NAMALWA (cell line): ENCODE measurements at places on chromosomes 4 and X.
A peak's percentile ranks its signal among the peaks of the same experiment; 100 is the strongest.

GRCh38 chr4:32462944-32463343 is 1742.8 kb downstream of the PCDH7 start:
- peak; percentile 35 for DNase-seq

DNA sequence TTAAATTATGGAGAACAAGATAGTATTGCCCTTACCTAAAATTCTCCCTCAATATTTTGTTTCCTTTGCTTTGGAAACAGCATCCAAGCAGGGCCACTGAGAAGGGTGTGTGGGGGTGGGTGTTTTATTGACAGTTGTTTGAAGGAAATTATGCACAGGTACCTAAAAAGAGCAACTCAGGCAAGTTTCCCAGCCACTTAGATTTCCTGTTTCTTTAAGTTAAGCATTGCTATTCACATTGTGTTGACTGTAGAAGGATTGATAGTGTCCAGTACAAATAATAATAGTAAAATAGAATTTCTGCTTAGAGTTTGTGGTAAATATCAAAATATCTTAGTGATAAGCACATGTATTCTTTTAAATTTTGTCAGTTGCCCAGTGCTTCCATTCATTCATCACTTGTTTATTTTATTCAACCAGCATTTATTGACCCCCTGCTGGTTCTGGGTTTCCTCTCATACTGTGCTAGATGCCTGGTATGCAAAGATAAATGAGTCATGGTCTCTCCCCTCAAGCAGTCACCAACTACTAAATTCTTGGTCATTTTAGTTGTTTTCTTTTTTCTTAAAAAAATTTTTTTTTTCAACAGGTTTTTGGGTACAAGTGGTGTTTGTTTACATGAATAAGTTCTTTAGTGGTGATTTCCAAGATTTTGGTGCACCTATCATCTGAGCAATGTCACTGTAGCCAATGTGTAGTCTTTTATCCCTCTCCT is 50.0 kb downstream of the GALNT7 start:
- DNase-seq: no peak

DNA sequence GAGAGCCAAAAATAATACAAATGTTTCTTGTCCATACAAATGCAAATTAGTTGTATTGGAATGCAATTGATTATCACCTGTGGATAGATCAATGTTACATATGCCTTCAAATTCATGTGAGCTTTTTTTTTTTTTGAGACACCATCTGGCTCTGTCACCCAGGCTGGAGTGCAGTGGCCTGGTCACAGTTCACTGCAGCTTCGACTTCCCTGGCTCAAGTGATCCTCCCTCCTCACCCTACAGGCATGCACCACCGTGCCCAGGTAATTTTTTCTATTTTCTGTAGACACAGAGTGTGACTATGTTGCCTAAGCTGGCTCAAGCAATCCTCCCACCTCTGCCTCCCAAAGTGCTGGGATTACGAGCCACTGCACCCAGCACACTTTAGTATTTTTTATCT is 38.6 kb upstream of the TMEM184C start:
- DNase-seq: no peak

- peak; percentile 18 for DNase-seq
Observed at GRCh38 chr4:59987289-59987688, 1212.8 kb upstream of the ADGRL3 start.

GRCh38 chr4:55442541-55442940 is 46.8 kb downstream of the TMEM165 start:
- no peak for DNase-seq

- no peak for DNase-seq
Observed at GRCh38 chr4:71814433-71814832, 30.6 kb upstream of the GC start.

- DNase-seq: no peak
Observed at GRCh38 chrX:10726647-10727046, 106.3 kb upstream of the MID1 start.

DNA sequence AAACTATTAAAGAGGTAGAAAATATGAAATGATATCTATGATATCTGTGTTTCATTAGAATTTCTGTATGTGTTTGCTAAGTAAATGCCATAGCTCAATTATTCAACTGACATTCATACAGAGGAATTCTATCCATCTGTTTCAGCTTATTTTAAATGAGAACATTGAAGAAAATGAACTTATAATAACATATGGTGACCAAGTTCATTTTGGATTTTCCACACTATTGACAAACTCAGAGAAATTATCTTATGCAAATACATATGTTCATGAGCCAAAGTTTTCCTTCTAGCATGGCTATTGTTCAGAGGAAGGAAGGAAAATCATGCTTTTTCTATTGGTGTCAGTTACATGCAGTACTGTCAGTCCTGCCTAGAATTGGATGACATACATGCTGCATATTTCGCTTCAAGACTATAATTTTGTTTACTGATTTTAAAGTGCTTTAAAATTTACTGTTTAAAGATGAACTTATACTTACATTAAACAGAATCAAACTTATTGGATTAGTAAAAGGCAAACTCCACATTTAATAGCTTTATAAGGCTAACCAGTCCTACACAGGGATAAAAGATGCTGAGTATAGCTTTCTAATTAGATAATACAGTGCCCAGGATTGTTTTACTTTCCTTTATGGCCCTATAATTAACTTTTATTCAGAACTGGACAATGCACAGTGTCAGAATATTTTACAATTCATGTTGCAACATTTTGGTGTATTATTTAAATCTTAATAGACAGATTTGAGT is 646.2 kb downstream of the TRAM1L1 start:
- DNase-seq: no peak

DNA sequence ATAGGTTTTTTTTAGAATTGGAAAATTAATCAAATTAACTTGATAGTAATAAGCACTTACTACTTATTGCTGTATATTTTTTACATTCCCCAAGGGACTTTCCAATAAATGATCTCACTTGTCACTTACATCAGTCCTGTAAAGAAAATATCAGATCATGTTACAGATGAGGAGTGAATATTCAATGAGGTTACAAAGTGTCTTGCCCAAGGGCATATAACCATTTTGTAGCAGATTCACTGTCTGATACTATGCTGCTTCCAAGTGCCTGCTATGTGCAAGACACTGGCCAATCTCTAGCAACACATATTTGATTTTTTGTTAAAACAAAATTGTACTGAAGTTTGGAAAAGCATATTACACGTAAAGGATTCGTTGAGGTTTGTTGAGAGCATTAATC is 1287.7 kb downstream of the FAM133A start:
- DNase-seq: no peak

- no peak for DNase-seq
Observed at GRCh38 chrX:75963774-75964173, 178.7 kb upstream of the MAGEE2 start.

- no peak for DNase-seq
Observed at GRCh38 chrX:56804867-56805266, 75.8 kb downstream of the NBDY start.

- DNase-seq: no peak
Observed at GRCh38 chrX:136228839-136229207, 22.4 kb downstream of the MAP7D3 start.

- no peak for DNase-seq
Observed at GRCh38 chrX:69143530-69143929, 21.7 kb downstream of the PJA1 start.

DNA sequence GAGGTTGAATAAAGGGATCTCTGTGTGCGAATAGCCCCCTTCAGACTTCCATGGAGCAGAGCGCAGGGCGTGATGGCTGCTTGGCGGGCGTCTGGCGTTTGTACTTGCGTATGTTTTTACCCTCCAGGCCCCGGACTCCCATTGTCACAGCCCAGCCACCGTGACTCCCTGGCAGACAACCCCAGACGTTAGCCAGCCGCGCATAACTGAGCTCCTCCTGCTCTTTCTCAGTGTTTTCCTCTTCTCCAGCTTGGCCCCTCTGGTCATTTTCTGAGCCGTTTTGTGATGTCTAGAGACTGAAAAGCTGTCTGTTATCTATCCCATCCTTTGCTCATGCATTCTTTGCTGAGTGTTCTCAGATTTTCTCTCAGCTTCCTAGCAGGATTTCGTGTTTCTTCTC is 54.3 kb downstream of the IGFBP7 start:
- DNase-seq: no peak

DNA sequence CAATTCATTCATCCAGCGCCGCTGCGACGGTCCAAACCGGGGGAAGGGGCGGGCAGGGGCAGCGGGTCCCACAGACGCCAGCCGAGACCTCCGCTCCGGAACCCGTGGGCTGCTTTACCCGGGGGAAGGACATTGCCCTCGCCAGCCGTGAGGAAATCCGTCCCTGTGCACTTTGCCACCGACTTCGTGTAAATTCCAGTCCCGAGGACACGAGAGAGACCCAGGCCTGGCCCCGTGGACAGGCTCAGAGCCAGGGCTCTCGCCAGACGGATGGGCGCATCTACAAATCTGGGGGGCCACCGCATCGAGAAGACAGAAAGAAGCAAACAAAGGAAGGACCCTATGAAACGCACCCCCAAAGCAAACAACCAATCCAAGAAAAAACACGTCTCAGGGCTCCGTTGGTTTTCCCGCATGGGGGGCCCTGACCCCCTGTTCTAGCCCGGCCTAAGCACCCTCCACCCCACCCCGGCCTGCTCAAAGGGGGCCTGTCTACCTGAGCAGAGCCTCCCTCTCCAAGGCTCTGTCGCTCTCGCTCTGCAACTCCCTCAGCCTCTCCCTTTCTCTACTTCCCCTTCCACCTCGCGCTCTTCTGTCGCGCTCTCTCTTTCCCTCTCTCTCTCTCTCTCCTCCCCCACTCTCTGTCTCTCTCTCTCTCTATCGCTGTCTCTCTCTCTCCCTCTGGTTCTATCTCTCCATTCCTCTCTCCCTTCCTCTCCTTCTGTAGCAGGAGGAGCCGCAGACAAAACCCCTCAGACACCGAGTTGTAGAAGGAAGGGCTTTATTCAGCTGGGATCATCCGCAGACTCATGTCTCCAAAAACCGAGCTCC is 11.3 kb downstream of the FRG2 start:
- no peak for DNase-seq

DNA sequence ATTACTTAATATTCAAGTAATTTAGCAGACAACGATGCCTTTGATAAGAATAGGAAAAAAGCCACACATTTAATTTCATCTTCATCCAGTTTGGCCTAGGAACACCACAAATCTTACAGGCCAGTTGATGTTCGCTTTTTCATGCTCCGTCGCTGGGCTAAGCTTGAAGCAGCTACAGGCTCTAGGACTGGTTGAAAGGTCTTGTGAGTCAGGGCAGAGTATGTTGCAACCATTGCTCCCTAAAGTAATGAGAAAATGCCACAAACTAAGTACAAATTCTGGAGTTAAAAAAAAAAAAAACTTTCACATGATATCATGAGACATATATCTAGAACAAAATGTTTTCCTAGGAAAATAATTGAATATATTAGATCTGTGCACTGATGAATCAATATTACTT is 123.8 kb downstream of the RPS6KA6 start:
- DNase-seq: no peak

DNA sequence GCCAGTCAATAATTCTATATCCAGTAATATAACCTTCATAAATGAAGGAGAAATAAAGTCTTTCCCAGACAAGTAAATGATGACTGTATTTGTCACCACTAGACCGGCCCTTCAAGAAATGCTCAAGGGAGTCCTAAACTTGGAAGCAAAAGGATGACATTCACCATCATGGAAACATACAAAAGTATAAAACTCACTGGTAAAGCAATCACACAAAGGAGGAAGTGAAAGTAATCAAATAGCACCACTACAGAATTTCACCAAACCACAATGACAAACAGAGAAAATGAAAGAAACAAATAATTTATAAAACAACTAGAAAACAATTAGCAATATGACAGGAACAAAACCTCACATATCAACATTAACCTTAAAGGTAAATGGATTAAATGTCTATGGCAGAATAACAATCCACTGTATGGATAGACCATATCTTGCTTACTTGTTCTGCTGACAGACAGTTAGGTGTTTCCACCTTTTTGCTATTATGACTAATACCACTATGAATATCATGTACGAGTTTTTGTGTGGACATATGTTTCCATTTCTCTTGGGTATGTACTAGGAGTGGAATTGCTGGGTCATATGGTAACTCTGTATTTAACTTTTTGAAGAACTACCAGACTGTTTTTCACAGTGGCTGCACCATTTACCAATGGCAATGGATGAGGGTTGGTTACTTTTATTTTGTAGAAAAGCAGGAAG is 44.9 kb downstream of the NAT8L start:
- peak; percentile 53 for DNase-seq

- DNase-seq: no peak
Observed at GRCh38 chr4:79979785-79980437, 93.1 kb downstream of the ANTXR2 start.

DNA sequence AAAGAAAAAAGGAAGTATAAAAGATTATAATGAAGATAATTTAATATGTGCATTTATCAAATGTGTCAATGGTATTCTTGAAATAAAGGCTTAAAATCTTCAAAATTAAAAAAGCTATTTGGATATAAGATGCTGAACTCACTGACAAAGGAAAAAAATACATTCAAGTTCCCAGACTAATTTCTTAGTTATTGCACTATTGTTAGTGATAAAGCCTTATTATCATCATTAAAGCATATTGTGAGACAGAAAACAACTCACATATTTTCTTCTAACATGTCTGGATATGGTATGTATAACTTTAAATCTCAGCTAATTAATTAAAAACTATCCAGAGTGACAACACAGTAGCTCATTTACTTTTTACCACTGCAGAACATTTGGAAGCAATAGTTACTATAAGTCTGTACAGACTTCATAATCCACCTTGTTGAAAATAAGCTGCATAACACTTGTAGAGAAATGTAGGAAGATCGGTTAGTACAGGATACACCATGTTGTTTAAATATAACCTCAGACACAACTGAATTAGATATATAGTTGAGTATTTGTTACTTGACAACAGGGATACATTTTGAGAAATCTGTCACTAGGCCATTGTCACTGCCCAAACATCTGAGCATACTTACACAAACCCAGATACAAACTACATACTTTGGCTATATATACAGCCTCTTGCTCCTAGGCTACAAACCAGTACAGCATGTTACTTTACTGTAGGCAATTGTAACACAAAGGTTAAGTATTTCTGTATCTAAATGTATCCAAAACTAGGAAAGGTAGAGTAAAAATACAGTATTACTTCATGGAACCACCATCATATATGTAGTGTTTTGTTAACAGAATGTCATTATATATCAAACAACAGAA is 12.8 kb upstream of the FAM200B start:
- no peak for DNase-seq

DNA sequence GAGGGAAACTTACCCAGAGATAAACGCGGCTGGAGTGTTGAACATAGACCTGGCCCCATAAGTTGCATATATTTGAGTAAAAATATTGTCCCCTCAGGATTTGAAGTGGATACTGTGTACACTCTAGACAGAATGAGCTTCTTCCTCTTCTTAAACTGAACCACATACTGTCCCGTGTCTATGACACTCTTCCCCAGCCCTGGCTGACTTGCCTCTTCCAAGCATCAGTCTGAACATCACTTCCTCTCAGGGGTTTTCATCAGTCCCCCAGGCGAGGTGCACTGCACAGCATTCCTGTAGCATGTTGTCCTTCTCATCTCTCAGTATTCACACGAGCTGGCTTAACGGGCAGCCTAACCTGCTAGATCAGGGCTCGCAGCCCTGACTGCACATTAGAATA is 80.5 kb upstream of the TMEM150C start:
- no peak for DNase-seq
